ENCODE measurements at places on chromosomes 3 and 15.
A peak's percentile ranks its signal among the peaks of the same experiment; 100 is the strongest.

DNA sequence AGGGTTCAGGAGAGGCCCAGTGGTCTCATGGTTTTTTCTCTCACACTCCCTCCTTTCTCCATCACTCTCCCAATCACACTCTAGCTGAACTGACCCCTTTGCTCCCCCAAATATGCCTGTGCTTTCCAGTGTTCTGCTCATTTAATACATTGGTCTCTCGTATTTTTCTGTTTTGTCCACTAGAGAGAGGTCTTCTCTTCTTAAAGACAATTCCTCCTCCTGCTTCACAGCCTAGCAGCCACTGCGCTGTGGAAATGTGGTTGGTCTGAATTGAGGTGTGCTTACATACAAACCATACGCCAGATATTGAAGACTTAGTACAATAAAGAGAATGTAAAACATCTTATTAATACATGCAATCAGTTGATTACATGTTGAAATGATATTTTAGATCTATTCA lies 60.6 kb upstream of the XCR1 start:
- no peak for ATAC-seq

DNA sequence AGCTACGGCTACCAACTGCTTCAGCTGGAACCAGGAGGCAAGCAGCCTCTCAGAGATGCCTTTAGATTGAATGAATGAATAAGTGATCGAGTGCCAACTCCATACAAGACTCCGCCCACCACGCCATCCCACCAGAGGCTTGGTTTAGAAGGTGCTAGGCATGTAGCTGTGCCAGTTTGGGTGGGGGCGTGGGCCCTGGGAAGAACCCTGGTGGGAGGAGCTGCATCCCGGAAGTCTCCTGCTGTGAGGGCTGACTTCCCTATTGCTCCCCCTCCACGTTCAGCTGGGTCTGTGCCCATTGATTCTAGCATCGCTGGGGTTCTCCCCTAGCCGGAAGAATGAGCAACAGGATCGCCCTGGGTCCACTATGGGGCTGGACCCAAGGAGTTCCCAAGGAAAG lies 20.9 kb downstream of the LINGO1 start:
- ATAC-seq = no peak

GRCh38 chr15:88258093-88258641 lies 1.6 kb upstream of the NTRK3 start:
- no peak for ATAC-seq

DNA sequence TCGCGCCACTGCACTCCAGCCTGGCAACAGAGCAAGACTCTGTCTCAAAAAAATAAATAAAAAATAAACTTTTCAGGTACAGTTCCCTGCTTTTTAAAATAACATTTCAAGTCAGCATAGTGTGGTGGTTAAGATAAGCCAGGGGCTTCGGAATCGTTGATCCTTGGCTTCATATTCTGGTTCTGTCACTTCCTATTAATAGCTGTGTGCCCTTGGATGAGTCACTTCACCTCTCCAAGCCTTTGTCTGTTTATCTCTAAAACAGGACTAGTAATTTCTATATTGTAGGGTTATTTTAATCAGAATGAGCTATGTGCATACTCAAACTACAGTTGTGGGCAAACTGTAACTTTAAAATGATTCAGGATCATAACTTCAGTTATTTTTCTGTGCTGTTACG lies 53.8 kb upstream of the SENP5 start:
- ATAC-seq = no peak

DNA sequence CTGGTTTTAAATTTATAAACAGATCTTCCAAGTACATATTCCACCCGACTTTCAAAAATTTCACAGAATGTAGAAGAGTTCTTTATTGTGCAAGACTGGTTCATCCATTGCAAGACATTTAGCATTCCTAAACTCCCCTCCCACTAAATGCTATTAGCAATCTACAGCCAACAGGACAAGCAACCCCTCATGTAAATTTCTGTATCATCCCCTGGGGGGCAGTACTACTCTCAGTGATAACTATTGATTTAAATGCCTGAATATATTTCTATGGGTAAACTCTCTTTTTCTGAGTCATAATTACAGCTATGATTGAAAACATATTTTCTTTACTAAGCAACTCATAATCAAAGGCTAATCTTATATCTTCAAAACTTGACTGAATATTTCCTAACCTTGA lies 10.7 kb upstream of the SLC15A2 start:
- ATAC-seq = no peak

GRCh38 chr3:156160647-156161046 lies 40.3 kb downstream of the KCNAB1 start:
- peak; percentile 41 for ATAC-seq

DNA sequence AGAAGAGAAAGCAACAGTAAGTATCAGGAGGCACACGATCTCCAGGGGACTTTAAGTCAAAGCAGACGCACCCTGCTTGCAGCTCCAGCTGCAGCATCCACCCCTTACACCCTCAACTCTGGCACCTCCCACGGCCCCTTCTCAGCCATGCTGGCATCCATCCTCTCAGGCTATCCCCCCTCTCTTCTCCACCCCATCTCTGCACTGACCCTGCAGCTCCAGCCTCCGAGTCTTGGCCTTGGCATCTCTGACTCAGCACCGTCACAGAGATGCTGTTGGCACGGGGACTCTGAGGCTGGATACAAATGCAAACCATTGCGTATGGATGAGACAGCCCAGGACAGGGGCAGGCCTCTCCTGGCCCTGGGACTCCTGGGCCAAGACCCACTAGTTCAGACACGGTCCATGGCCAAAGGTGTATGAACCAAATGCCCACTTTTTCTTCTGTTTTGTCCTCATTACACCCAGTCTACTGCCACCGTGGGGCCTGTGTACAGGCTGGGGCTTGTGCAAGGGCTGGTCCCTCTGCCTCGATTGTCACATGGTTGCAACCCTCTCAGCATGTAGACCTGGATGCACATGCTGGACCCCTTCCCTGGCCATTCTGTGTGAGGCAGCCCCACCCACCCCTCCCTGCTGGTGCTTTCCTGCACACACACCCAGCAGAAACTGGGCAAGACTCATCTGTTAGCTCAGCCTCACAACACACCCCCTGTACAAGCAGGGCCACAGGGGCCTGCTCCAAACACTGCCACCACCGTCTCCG lies 18.7 kb upstream of the ZXDC start:
- peak; percentile 2 for ATAC-seq

DNA sequence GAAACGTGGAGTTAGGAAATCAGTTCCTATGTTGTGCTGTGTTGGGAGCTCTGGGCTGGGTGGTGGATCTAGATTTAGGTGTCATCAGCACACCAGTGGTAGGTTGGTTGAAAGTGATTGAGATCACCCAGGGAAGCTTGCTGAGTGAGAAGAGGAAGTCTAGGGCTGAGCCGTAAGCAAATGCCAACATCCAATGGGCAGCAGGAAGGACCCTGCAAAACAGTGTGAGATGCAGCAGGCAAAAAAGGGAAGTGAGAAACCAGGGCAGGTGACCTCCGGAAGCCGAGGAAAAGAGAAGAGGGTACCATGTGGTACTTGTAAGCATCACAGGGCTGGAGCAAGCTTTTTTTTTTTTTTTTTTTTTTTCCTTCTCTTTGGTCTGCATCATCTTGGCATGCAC lies 15.9 kb upstream of the COPG1 start:
- peak; percentile 98 for ATAC-seq

GRCh38 chr15:90930861-90931574 lies 1.3 kb downstream of the HDDC3 start:
- ATAC-seq = no peak

GRCh38 chr3:175082631-175083030 lies 223.5 kb downstream of the NAALADL2 start:
- no peak for ATAC-seq

- peak; percentile 96 for ATAC-seq
Observed at GRCh38 chr3:125357032-125357658, 18.0 kb downstream of the ZNF148 start.

- ATAC-seq = no peak
Observed at GRCh38 chr3:174792864-174793263, 66.3 kb upstream of the NAALADL2 start.

DNA sequence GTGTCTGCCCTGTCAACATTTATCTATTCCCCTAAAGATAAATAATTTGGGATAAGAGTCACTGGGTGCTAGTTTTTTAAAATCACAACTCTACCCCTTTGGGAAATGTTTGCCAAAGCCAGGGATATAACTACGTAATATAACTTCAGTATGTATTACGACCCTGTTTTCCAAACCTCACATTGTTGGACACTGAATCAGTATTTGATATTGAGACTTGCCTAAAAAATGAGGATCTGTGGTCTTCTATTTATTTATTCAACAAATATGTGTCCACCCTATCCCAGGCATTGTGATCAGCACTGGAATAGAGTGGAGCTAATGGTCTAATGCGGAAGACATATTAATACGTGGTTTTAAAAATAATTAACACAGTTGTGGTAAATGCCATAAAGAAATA lies 4.5 kb upstream of the MGA start:
- ATAC-seq = no peak

- ATAC-seq = peak; percentile 76
Observed at GRCh38 chr3:4994823-4995499, 15.7 kb downstream of the BHLHE40 start.

- no peak for ATAC-seq
Observed at GRCh38 chr3:64685331-64685799, 2.4 kb downstream of the ADAMTS9 start.

- ATAC-seq = no peak
Observed at GRCh38 chr3:31704156-31704555, 171.4 kb downstream of the STT3B start.

GRCh38 chr3:134885877-134886621 lies 91.0 kb downstream of the EPHB1 start:
- ATAC-seq = peak; percentile 77

DNA sequence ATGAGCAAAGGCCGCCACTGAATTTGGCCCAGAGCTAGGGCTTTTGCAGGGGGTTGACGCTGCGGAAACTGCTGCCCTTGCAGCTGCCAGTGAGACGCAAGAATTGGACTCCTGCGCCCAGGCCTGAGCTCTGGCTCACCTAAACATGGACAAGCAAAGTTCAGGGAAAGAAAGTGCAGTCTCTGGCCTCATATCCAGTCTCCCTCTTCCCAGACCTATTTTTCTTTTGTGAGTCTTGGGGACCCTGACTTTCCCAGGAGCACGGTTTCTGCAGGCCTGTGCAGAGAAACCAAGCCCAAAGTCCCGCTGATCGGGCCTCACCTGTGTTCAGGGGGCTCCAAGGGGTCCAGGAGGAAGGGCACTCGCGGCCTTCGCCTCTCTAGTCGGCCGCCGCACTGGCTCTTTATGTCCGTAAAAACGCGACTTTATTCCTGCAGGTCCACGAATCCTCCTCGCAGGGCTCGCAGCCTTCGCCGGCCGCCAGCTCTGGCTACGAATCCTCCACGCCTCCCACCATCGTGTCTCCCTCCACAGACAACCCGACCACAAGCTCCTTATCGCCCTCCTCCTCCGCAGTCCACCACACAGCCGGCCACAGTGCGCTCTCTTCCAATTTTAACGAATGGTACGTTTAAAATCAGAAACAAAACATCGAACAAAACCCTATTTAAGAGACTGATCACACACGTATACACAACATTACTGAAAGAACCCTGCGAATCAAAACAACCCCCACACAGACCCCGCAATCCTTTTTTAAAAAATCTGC lies 3.9 kb downstream of the ZIC1 start:
- ATAC-seq = no peak

GRCh38 chr15:29568840-29569532 lies 253.3 kb downstream of the TJP1 start:
- ATAC-seq = no peak

- peak; percentile 73 for ATAC-seq
Observed at GRCh38 chr3:107523289-107523538, 452 bp downstream of the BBX start.

DNA sequence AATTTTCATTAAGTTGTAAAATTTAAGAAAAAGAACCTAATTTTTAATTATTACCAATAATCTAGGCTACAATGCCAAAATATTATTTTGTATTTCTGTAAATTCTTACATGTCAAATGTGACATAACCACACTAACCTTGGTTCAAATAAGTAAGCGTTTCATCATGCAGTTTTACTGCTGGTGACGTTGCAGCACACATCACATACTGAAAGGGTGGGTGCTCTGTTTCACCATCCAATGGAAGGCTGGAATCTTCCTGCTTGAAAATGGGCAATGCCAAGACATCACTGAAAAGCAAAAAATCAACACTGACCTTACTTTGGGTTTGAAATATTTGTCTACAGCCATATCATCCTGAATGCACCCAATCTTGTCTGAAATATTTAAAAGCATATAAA lies 14.8 kb downstream of the UBP1 start:
- ATAC-seq = no peak

- ATAC-seq = no peak
Observed at GRCh38 chr15:53106505-53107286, 316.6 kb upstream of the ONECUT1 start.

- no peak for ATAC-seq
Observed at GRCh38 chr3:78455166-78455565, 1312.6 kb downstream of the ROBO1 start.

DNA sequence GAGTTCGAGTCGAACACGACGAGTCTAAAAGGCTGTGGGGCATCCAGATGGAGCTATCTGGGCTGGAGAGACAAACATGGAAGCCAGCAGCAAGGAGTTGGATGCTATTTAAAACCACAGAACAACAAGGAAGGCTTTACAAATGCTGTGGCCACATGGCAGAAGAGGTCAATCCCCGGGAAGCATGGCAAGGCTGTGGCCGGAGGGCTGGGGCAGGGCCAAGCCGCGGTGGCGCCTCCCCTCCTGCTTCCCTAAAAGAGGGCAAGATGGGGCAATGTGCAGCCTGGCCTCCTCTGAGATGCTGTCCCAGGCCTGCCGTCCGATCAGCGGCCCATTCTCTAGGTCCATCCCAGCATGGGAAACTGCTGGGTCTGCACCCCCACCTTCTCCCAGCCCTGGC lies 139.1 kb downstream of the SRGAP3 start:
- ATAC-seq = no peak

GRCh38 chr3:18223974-18224373 lies 201.2 kb downstream of the SATB1 start:
- ATAC-seq = peak; percentile 63

DNA sequence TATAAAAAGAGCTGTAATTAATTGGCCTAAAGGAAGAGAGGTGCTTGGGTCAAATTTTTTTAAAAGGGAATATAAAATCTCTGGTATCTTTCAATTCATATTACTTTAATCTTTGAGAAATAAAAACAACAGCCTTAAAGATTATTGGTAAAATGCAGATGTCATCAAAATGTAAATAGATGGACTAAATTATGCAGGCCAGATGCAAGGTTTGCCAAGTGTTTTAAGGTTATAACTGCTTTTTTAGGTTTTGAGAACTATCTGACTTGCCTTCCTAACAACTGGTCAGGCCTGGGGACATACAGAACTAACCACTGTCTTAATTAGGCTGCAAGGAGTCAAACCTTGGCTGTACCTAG lies 20.0 kb upstream of the OR5H1 start:
- no peak for ATAC-seq

Measured in stimulated activated memory B cell treated with anti-CD40 and anti-IgM and Interleukin-4, amounts not matched to agents 10 μg/mL and 1 μg/mL and 100 μg/mL, for 72 hours (primary cell).